ENCODE measurements at places on chromosomes 3 and 15. TPM values are rescaled to one million over a fixed set of nuclear protein-coding genes. Genes with fewer than 3 reads are reported as not detected.

AP3S2 gene
- 23.3 TPM for total RNA-seq

NDUFB5 gene
- 116 TPM for total RNA-seq

ASB14 gene
- total RNA-seq = not detected

- DNase-seq = no peak
- no peak overlapping the region for H3K4me3 ChIP-seq
Observed at GRCh38 chr3:141235661-141236171, 4.1 kb downstream of the PXYLP1 start.

GOLGA8S gene
- 0.15 TPM for total RNA-seq

- H3K27ac ChIP-seq = no peak overlapping the region
- no peak for DNase-seq
- no peak overlapping the region for H3K4me3 ChIP-seq
Observed at GRCh38 chr3:107870096-107870495, 220.7 kb downstream of the CD47 start.

DNA sequence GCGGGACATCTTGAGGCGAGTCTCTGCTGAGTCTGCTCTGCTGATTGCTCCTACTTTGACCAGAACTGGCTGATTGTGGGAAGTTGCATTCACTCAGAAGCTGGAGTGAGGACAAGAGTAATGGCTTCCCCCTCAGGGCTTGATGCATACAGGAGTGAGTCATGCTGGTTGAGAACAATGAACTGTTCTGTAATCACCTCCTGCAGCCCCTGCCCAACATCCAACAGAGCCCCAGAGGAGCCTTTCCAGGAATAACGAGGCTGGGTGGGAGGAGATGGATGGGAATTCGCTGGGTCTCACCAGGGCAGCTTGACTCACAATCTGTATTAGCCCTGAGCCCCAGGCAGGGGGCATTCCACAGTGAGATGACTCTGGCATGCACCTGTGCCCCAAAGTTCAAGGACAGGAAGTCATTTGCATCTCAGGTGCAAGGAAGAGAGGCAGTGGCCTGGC, 85.0 kb downstream of the RAB11A start:
- no peak overlapping the region for H3K4me3 ChIP-seq
- peaks cover 5% of the 10 kb centered on the region for H3K27me3 ChIP-seq
- H3K27ac ChIP-seq = no peak overlapping the region
- peaks cover 17% of the 10 kb centered on the region for H3K4me1 ChIP-seq
- H3K36me3 ChIP-seq = no peaks in the 10 kb centered on the region
- DNase-seq = peak; percentile 31

IDH3A gene
- total RNA-seq = 115 TPM

DNA sequence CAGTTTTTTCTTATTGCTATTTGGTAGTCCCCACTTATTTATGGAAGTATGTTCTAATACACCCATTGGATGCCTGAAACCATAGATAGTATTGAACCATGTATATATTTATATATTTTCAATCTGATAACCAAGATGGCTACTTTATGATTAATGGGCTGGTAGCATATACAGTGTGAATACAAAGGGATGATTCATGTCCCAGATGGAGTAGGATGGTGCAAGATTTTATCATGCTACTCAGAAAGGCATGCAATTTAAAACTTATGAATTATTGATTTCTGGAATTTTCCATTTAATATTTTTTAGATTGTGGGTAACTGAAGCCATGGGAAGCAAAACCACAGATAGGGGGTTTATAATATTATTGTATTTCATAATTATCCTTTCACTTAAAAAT, 35.2 kb downstream of the AP4E1 start:
- H3K4me1 ChIP-seq = peaks cover 7% of the 10 kb centered on the region
- H3K27me3 ChIP-seq = no peaks in the 10 kb centered on the region
- no peak for DNase-seq
- no peaks in the 10 kb centered on the region for H3K36me3 ChIP-seq
- no peak overlapping the region for H3K4me3 ChIP-seq
- H3K27ac ChIP-seq = no peak overlapping the region

DNA sequence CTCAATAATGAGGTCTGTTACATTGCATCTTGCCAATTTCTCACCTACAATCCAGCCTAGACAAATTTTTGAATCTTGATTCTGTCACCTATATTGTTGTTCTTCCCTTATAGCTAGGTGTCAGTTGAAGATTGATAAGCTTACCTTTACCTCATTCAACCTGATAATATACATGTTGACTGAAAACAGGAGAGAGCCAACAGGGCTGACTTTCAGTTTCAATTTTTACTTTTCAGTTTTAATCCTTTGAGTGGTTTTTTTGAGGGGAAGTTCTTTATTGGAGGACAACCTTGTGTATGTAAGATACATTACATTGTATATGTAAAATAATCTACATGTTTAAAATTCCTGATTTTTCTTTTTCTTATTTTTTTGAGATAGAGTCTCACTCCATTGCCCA, 5.8 kb downstream of the ATP13A5 start:
- H3K27ac ChIP-seq = no peak overlapping the region
- no peaks in the 10 kb centered on the region for H3K4me1 ChIP-seq
- DNase-seq = no peak
- no peak overlapping the region for H3K4me3 ChIP-seq
- peaks cover 51% of the 10 kb centered on the region for H3K27me3 ChIP-seq

GOLGA6A gene
- total RNA-seq = 0.39 TPM

DNA sequence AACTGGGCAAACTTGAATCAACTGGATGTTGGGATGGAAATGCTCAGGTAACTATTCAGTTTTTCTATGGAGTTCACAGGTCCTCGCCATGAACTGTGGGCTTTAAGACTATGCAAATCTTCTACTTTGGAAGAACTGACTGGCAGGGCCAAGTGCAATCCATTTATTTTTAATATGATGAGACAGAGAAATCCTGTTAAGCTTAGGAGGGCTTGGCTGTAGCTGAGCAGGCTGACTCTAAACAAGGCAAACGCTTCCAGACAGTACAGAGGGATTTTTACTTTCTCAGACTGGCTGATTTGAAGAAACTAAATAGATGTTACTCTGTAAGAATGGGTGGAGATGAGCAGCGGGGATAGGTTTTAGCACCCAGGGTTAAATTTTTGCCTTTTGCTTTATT, 194.2 kb upstream of the ICE2 start:
- peaks cover 68% of the 10 kb centered on the region for H3K27me3 ChIP-seq
- 0 out of 2 replicates have a peak, but pooled peaks cover 2% of the 10 kb centered on the region for H3K4me1 ChIP-seq
- H3K36me3 ChIP-seq = no peaks in the 10 kb centered on the region
- H3K4me3 ChIP-seq = no peak overlapping the region

GRCh38 chr3:103077910-103078309, 643.1 kb downstream of the ZPLD1 start:
- H3K27me3 ChIP-seq = no peaks in the 10 kb centered on the region
- H3K27ac ChIP-seq = no peak overlapping the region
- DNase-seq = no peak
- no peaks in the 10 kb centered on the region for H3K36me3 ChIP-seq

- H3K27me3 ChIP-seq = no peaks in the 10 kb centered on the region
- peaks cover 32% of the 10 kb centered on the region for H3K4me1 ChIP-seq
- no peak overlapping the region for H3K27ac ChIP-seq
Observed at GRCh38 chr15:63895194-63895593, 61.4 kb upstream of the HERC1 start.

- DNase-seq = no peak
- no peak overlapping the region for H3K4me3 ChIP-seq
- no peaks in the 10 kb centered on the region for H3K27me3 ChIP-seq
- H3K4me1 ChIP-seq = no peaks in the 10 kb centered on the region
- no peaks in the 10 kb centered on the region for H3K36me3 ChIP-seq
Observed at GRCh38 chr3:188697127-188697526, 474.6 kb upstream of the TPRG1 start.

- no peaks in the 10 kb centered on the region for H3K27me3 ChIP-seq
- no peak for DNase-seq
- H3K27ac ChIP-seq = no peak overlapping the region
- H3K4me3 ChIP-seq = no peak overlapping the region
- H3K4me1 ChIP-seq = no peaks in the 10 kb centered on the region
Observed at GRCh38 chr3:8953313-8953712, 10.0 kb downstream of the RAD18 start.

DNA sequence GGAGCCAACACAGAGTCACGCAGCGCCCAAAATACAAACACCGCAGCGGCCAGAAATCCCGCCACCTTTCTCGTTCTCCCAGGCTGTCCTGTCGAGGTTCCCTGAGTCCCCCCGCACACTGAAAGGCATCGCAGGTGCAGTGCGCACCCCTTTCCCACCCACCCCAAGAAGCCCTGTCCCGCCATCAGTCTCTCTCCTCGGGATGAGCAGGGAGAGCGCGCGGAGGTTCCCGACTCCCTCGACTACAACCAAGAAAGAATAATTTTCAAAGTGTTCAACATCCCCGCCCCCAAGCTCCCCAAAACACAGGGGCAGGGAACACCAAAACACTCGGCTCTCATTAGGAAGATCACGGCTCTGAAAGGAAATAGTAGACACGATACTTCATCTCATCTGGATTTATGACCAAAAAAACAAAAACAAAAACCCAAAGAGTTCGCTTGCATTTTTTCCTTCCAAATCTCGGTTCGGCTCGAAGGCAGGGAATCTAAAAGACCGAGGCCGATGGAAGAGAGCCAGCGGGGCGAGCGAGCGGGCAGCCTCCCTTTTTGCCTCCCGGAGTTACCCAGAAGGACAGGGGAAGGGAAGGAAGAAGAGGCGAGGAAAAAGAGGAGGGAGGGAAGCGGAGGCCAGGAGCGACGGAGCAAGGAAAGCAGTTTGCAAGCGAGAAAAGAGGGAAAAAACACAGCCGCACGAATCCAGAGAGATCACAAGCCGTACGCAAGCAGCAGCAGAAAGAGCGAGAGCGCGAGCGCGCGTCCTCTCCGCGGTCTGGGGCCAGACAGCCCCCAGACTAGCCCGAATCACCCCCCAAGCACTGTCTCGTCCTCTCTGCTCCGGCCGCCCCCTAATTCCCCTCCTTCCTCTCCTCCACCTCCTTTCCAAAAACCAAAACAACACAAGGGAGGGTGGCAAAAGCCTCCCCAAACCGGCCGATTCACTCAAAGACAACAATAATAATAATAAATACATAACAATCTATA, 808 bp downstream of the BCL6 start:
- peak overlapping the region; percentile 78 for H3K27ac ChIP-seq
- peak overlapping the region; percentile 89 for H3K4me3 ChIP-seq
- H3K4me1 ChIP-seq = peaks cover 31% of the 10 kb centered on the region
- no peaks in the 10 kb centered on the region for H3K27me3 ChIP-seq

RBPMS2 gene
- total RNA-seq = 11.6 TPM

CA12 gene
- total RNA-seq = 1.8 TPM

GRCh38 chr3:107630779-107631178, 108.0 kb downstream of the BBX start:
- no peaks in the 10 kb centered on the region for H3K4me1 ChIP-seq
- DNase-seq = no peak
- H3K4me3 ChIP-seq = no peak overlapping the region
- H3K36me3 ChIP-seq = no peaks in the 10 kb centered on the region

- H3K4me3 ChIP-seq = no peak overlapping the region
- H3K27me3 ChIP-seq = peaks cover 29% of the 10 kb centered on the region
- no peaks in the 10 kb centered on the region for H3K4me1 ChIP-seq
- no peak for DNase-seq
- no peak overlapping the region for H3K27ac ChIP-seq
- no peaks in the 10 kb centered on the region for H3K36me3 ChIP-seq
Observed at GRCh38 chr3:59234884-59235633, 185.2 kb upstream of the CFAP20DC start.

DNA sequence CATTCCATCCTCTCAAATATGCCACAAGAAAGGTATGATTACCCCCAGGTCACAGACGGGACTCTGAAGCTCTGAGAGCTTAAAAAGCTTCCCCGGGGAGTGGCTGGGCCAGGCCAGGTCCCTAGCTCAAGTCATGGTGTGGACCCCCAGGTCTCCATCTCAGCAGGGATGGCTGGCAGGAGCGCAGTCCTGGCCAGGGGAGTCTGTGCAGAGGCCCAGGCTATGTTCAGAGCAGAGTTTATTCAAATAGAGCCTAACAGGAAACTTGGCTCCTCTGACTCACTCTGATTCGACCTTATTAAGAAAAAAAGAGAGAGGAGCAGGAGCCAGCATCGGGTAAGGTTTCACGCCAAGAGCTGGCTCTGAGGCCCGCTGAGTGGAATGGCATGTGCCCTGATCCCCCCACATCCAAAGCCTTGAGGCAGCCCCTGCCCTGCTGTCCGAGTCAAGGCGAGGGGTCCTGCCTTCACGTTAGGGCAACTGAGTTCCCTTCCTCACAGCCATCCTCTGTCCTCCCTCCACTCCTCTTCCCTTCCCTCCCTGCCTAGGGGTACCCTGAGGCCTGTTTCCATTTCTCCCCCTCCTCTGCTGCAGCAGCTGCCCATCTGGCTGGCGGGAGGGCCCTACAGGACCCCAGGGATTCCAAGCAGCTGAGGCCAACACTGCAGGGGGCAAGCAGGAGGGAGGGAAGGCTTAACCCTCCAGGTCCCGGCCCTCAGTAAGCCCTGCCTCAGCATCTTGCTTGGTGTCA, 1.9 kb upstream of the LOXL1 start:
- peak overlapping the region; percentile 11 for H3K27ac ChIP-seq
- no peak overlapping the region for H3K4me3 ChIP-seq
- peaks cover 27% of the 10 kb centered on the region for H3K4me1 ChIP-seq
- H3K27me3 ChIP-seq = no peaks in the 10 kb centered on the region
- H3K36me3 ChIP-seq = no peaks in the 10 kb centered on the region
- no peak for DNase-seq

C3orf85 gene
- total RNA-seq = not detected

RBP2 gene
- not detected for total RNA-seq

SEMA6D gene
- 0.02 TPM for total RNA-seq

DNA sequence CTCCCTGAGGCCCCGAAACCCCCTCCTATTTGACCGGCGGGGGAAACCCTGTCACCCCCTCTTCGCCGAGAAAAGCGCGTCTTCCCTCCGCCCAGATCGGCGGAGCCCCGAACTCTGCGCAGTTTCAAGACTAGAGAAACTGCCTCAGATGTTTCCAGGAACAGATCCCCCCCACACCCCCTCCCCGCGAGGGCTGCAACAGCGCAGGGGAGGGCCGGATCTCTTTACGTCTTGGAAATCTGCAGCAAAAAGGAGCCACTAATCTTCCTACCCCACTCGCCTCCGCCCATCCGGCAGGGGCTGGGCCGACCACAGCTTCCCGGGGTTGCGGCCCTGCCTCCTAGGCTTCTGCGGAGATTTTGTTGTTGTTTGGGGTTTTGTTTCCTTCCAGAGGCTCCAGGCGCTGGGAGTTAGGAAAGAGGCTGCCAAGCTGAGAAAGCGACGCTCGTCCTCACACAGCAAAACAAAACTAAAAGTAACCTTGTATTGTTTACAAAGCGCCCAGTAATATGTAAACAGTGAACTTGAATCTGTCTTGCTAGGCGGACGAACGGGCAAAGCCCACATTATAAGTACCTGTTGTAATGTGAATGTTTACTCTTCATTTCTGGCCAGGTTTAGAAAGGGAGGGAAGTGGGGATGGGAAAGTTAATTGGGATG, 2.2 kb downstream of the FOXB1 start:
- H3K36me3 ChIP-seq = no peaks in the 10 kb centered on the region
- H3K27me3 ChIP-seq = peaks cover 56% of the 10 kb centered on the region
- no peak for DNase-seq

PPM1M gene
- total RNA-seq = 16.6 TPM

HPS3 gene
- total RNA-seq = 17.1 TPM

DNA sequence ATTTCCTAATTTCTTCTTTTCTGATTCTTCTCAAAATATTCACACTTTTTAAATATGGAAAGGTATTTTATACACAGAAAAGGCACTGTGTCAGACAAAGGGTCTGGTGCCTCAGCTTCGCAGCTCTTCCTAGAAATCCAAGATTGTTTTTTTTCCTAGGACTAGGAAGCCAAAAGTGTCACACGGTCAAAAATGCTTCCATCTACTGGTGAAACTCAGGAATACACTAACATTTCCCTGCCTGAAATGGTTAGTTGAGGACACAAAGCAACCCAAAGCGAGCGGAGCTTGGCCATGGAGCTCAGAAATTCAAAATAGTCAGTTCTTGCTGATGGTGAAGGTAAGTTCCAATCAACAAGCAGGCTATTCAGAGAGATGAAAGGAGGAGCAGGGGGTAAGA, 426.5 kb upstream of the RASGRP1 start:
- H3K36me3 ChIP-seq = no peaks in the 10 kb centered on the region
- H3K4me1 ChIP-seq = no peaks in the 10 kb centered on the region
- H3K27ac ChIP-seq = no peak overlapping the region
- no peak overlapping the region for H3K4me3 ChIP-seq
- DNase-seq = peak; percentile 8
- H3K27me3 ChIP-seq = no peaks in the 10 kb centered on the region
